ENCODE measurements at places on chromosomes 1 and 21.

GRCh38 chr1:172699111-172699510, 40.2 kb downstream of the FASLG start:
- peak; percentile 39 for DNase-seq

DNA sequence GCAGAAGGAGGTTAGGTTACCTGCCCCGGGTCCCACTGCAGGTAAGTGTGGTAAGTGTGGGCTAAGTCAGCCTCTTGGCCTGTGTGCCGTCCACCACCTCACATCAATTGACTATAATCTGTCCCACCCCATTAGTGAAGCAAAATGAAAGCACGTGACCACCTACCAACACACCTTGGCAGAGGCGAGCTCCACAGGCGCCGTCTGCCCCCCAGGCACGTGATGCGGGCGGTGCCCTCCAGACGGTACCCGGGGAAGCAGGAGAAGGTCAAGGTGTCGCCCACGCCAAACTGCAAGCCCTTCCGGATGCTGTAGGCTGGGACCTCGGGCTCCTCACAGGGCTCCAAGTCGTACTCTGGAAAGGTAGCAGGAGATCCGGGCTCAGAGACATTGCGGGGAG, 149.5 kb upstream of the HMGB4 start:
- DNase-seq = no peak

DNA sequence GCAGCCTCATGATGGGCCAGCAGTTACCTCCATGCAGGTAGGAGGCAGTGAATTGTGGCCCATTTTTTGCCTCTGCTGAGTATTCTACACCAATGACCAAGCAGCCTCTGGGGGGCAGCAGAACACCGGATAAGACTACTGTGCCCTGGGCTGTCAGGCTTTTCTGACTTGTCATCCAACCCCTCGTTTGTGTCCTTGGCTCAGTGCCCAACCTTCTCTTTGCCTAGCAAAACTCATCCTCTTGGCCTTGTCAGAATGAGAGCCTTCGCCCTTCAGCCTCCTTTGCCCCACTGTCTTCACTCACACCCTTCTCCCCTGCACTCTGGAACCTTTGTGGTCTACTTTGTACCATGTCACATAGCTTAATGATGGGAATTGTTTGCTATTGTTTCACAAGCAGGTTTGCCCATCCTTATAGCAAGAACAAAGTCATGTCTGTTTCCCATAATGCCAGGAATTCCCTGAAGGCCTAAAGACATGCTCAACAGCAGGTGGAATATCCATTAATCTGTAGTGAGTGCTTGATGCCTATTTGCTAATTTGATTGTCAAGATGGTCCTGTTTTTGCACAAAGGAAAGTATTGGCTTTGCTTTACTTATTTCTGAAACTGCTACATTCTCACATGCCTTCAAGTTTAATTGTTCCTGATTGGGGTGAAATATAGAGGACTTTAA, 255.9 kb downstream of the HHAT start:
- DNase-seq = peak; percentile 19

DNA sequence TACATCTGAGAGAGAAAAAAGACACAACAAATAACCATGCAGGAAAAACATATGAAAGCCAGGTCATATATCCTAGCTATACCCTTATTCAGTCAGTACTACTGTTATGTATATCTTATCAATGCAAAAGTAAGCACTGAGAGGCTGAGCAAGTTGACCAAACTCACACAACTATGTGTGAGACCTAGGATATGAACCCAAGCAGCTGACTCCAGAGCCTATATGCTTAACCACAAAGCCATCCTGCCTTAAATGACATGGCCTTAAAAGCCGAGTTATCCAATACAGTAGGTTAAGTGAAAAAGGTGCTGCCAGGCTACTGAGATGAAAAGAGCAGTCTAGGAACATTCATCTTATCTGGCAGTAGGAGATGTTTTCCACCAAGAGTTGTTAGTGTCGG, 151.6 kb downstream of the RERE start:
- DNase-seq = no peak

DNA sequence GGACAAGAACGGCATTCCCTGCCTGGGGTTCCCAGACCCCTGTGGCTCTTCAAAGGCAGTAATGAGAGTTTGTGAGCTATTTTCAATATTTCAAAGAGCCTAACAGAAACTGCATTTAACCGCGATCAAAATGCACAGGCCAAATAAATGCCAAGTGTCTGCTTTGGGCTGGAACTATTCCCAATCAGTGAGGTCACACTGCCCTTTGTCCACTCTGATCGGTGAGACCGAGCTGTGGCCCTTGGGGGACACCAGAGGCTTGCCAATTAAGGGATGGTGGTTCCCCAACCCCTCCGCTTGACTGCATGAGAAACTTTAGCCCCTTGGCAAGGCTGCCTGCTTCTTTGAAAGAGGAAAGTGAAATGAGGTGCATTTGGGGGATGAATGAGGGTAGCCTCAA, 20.3 kb downstream of the CSMD2 start:
- DNase-seq = no peak

DNA sequence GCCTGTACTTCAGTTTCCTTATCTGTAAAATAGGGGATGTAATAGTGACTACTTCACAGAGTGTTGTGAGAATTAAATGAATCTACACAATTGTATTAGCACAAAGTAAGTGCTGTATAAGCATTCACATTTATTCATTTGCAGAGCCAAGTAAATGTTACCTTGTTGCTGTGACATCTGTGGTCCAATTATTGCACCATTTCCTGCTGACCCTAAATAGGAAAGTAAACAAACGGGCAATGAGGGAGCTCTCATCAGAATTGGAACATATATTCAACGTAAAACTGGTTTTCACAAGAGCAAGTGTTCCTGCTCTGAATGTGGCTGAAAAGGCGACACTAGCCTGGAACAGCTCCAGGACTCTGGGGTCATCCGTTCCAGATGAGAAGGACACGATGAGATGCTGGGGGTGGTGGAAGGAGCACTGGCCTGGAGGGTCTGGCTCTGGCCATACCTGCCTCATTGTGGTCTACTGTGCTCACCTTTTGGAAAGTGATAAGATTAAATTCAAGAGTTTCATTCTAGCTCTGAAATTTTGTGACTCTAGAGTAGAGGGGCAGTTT, 34.5 kb downstream of the PROX1 start:
- DNase-seq = no peak

- DNase-seq = no peak
These were observed 10.2 kb downstream of the SMAP2 start for GRCh38 chr1:40383488-40384412.

DNA sequence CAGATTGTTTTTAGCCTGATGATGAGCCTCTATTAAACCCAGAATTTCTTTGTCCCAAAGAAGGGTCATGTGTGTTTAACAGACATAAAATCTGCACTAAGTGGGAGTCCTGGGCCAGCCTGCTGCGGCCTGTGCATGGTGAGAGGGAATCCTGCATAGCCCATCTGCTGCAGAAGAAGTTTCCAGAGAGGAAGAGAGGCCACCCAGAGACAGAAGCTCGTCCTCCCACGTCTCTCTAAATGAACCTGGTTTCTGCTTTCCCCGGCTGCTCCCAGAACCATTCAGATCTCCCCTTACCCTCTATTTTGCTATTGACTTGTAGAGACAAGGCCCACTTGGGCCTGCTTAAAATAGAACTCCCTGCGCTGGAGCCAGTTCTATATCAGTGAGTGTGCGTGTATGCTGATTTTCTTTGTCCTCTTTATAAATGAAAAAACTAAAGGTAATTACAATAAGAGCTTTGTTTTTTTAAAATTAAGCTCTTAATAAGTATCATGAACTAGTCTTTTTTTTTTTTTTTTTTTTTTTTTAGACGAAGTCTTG, 142.8 kb upstream of the RAB4A start:
- DNase-seq = no peak

DNA sequence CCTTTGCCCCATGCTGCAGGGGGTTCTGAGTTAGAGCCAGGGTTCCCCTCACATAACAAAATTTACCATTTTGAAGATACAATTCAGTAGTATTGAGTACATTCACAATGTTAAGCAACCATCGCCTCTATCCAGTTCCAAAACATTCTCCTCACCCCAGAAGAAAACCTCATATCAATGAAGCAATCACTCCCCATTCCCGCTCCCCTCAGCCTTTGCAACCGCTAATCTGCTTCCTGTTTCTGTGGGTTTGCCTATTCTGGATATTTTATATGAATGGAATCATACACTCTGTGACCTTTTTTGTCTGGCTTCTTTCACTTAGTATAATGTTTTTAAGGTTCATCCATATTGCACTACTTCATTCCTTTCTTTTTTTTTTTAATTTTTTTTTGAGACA, 32.9 kb downstream of the SERINC2 start:
- no peak for DNase-seq

DNA sequence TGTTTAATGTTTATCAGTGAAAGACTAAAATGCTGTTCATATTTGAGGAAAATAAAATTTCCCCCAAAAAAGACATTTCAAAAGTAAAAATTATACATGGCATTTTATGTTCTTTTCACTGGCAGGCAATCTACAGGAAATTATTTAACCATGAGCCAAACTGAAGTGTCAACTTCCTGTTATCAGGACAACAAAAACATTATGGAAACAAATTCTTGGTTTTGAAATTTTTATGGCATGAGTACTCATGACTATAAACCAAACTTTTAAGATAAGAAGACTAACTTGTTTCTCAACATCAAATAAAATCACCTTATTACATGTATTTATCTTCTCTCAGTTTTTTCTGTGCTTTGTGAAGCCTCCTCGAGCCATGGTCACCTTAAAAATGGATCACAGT, 698.6 kb downstream of the LTN1 start:
- no peak for DNase-seq

DNA sequence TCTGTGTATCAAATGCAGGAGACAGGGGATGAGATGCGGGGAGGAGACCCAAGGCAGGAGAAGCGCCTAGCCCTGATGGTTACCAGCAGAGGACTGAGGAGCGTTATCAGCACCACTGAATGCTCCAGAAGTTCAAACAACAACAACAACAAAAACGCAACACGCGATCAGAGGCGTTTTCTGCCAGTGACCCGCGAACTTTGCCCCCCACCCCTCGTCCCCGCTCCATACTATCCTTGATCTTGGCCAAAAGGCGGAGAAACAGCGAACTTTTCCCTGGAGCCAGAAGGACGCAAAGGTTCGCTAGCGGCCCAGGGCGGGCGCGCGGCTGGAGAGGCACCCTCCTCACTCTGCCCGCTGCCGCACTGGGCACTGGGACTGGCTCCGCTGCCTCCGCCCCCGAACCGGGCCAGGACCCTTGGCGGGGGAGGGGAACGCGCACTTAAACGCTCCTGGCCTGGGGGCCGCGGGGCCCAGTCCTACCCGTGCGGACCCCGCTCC, 699 bp downstream of the ECHDC2 start:
- no peak for DNase-seq

GRCh38 chr1:40462956-40463590, 12.8 kb downstream of the ZFP69B start:
- no peak for DNase-seq

DNA sequence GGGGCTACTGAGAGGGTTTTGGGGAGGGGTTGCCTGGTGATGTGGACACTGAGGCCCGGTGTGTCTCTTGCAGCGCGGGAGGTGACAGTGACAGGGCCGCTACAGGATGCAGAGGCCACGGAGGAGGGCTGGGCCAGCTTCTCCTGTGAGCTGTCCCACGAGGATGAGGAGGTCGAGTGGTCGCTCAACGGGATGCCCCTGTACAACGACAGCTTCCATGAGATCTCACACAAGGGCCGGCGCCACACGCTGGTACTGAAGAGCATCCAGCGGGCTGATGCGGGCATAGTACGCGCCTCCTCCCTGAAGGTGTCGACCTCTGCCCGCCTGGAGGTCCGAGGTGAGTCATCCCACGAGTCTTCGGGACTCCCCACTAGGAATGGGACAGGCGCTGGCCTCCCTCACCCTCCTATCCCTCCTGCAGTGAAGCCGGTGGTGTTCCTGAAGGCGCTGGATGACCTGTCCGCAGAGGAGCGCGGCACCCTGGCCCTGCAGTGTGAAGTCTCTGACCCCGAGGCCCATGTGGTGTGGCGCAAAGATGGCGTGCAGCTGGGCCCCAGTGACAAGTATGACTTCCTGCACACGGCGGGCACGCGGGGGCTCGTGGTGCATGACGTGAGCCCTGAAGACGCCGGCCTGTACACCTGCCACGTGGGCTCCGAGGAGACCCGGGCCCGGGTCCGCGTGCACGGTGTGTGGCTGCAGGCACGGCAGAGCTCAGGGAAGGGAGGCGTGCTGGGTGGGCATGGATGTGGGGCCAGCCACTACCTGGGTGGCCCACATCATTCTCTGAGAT, 72.5 kb downstream of the OBSCN start:
- DNase-seq = no peak

DNA sequence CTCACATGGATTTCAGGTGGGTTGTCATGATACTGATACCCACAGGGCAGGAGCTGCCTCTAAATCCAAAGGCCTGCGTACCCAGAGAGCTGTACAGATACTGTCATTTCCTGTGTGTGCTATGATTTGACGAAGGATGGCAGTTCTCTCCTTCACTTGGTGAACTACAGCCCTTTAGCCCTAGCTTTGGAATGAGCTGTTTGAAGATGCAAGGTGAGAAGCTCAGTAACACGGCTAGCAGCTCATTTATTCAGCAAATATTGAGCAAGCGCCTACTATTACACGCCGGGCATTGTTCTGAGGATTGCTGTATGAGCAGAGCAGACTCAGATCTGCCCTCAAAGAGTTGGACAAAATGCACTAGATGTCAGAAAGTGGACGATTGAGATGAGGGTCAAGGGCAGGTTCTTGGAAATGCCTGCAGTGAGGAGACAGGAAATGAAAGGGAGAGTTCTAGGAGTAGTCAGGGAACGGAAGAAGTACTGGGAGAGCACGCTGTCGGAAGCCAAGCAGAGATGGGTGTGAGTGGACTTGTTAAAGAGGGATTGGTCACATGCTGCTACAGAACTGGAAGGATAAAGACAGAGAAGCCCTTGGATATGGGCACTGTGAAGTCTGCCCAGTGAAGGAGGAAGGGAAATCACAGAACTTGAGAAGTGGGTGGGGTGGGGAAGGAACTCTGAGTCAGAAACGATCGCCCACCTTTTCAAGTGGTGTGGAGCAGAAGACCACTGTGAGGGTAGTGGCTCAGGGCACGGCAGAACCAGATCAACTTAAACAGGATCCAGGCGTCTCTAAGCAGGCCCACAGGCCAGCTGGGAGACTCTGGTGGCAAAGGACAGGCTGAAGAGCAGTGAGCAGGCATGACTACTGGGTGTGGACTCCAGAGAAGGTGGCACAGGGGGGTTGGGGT, 7.1 kb downstream of the PTGFRN start:
- no peak for DNase-seq

- DNase-seq = peak; percentile 55
These were observed 9.2 kb upstream of the GALE start for GRCh38 chr1:23809751-23810171.

DNA sequence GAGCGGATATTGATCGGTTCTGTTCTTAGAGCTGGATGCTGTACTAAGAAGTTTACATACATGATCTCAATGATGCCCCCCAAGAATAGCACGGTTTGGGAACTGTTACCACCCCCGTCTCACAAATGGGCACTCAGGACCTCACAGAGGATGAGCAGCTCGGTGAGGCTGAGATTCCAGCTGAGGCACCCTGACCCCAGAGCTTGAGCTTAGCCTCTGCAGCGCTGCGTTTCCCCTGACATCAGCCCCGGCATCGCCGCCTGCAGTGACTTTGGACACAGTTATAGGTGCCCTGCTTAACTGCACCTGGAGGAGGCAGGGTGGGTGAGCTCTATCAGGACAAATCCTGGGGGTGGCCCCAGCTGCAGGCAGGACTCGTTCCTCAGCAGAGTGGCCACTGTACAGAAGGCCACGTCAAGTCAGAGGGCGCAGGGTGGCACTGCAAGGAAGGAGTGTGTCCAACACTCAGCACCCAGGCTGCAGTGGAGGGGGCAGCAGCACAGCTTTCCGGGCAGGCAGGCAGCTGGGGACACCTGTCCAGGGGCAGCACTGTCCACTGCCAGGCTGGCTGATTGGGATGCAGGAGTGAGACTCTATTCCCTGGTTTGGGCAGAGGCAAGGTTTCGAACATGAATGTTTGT, 65.8 kb upstream of the ABCG1 start:
- DNase-seq = no peak

GRCh38 chr1:55347866-55348265, 132.7 kb upstream of the USP24 start:
- DNase-seq = no peak

Measured in activated CD4-positive, CD25-positive, alpha-beta regulatory T cell treated with anti-CD3 and anti-CD28 coated beads, Interleukin-2, amount 50 U/mL, for 16 hours (primary cell).